ENCODE measurements at places on chromosomes 3 and 15.

GRCh38 chr3:45642731-45643152, 46.5 kb upstream of the SACM1L start:
- DNase-seq = no peak

GRCh38 chr15:38996111-38996631, 431.6 kb upstream of the RASGRP1 start:
- DNase-seq = no peak

DNA sequence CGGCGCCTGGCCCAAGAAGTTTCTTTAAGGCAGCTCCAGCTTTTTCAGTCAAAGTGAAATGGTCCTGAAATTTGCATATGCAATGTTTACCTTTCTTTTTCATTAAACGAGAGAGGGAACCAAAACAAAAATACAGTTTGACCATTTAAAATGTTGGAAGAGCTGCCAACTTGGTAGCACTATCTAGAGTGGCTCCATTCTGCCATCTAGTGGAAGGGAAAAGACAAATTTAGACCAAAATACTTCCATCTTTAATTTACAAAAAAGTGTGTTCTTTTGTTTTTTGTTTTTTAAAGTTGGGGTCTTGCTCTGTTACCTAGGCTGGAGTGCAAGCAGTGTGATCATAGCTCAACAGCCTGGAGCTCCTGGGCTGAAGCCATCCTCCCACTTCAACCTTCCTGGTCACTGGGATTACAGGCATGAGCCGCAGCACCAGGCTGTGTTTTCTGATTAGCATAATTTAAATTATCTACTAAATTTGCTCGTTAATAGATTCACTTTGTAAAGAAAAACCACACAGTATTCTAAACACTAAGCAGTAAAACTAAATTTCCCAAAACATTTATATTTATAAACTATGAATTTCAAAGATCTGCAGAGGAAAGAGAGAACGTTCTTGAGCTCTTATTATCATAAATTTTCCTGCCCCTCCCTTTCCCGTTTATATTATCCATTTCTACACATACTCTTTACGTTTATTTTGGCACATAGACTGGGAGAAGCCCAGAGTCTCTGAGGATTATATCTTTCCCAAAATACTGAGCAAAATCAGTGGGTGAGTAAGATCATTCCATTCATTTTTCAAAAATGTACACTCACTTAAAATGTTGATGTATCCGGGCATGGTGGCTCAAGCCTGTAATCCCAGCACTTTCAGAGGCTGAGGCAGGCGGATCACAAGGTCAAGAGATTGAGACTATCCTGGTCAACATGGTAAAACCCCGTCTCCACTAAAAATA, 15.4 kb upstream of the RFC4 start:
- no peak for DNase-seq

- no peak for DNase-seq
These were observed at the start of gene TM4SF1 for GRCh38 chr3:149377408-149378364. Gene TM4SF1 (minus strand): TSS chr3:149377649. CDS start chr3:149377547, 102 bp downstream.

GRCh38 chr15:65947041-65947440, 77.8 kb downstream of the RAB11A start:
- no peak for DNase-seq

DNA sequence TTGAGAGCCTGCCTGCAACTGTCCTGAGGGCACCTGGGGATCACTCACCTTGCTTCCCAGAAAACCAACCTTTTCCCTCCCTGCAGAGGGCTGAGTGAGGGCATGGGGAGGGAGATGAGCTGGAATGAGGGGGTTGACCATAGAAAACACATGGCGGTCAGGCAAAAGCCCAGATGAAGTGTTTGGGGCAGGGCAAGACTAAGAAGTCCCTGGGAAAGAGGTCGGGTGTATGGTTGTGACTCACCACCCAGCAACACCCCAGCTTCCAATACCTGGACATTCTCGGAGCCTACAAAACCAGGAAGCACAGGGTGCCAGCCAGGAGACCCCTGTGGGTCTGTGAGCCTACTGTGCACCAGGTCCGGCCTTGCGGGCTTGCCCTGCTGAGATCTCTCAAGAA, 95.3 kb upstream of the ATP2B2 start:
- no peak for DNase-seq

- no peak for DNase-seq
These were observed 310.0 kb downstream of the EDEM1 start for GRCh38 chr3:5497497-5497896.

DNA sequence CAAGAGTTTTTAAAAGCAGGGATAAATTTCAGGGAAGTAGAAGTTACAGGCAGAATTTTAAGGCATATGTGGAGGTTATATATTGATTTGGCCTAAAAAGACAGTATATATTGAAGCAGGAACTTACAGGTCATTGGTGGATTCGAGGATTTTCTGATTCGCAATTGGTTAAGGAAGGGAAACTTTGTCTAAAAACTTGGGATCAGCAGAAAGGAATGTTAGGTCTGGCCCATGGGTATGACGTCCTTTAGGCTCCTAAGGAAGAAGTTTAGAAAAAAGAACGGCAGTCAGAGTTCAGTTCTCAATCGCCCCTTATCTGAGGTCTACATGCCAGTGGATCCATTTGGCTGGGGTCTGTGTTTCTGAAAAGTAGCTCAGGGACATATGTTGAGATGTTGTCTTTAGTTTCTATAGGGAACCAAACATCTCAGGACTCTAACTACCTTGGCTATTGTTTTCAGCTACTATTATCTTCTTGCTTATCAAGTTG, 33.2 kb upstream of the ACP3 start:
- no peak for DNase-seq

GRCh38 chr3:127153506-127153815, 39.5 kb upstream of the PRR23E start:
- DNase-seq = no peak

GRCh38 chr3:111285694-111286093, 214.1 kb downstream of the NECTIN3 start:
- DNase-seq = no peak

DNA sequence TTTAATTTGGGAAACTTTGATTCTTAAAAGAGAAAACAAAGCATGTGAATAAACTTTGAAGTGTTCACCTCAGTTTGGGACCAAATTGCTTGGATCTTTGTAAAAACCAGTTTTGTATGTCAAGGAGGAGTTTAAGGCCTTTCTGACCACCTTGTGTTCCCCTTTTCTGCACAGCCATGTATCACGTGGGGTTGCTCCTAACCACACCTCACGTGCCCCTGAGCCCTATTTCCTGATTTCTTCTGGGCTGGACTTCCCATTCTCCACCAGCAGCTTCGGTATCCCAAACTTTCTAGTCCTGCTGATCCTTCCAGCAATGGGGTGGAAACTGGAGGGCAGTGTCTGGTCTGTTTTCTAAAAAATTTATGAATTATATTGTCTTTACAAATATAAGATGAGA, 76.4 kb upstream of the STT3B start:
- DNase-seq = no peak

- DNase-seq = peak; percentile 27
These were observed 109.3 kb downstream of the OXNAD1 start for GRCh38 chr3:16374047-16374934.

DNA sequence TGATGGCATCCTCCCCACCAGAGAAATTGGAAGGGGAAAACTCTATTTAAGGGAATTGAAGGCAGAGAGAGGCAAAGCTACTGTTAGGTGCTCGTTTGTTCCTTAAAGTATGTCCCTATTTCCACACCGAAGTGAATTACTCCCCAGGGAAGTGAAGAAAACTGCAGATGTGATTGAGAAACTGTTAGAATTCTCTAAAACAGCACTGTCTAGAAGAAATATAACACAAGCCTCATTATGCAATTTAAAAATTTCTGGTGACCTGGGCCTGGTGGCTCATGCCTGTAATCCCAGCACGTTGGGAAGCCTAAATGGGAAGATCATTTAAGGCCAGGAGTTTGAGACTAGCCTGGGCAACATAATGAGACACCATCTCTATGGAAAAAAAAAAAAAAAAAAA, 305.0 kb downstream of the SHQ1 start:
- DNase-seq = no peak

GRCh38 chr15:73118055-73118454, 65.8 kb downstream of the NEO1 start:
- DNase-seq = no peak

- peak; percentile 73 for DNase-seq
These were observed 475 bp downstream of the SPSB4 start for GRCh38 chr3:141051443-141052200.

- DNase-seq = no peak
These were observed 282.5 kb upstream of the TLE3 start for GRCh38 chr15:70379938-70380883.

- DNase-seq = no peak
These were observed 13.8 kb downstream of the XIRP1 start for GRCh38 chr3:39178553-39178952.

- no peak for DNase-seq
These were observed 19.0 kb downstream of the ARNT2 start for GRCh38 chr15:80423215-80423614.

DNA sequence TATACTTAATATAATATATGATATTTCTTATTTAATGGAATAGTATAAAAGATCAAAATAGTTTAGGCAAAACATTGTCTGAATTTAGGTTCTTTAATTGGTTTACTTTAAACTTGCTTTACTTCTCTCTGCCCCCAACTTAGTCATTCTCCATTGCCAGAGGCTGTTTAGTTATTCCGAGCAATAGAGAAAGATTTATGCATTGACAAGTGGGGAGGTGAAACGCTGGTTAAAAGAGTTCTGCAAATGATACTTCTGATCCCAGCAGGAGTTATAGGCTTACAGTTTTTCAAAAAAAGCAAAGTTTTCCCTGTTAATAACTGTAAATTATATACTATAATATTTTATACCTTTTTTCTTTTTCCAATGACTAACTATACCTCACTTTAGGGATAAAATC, 145.4 kb downstream of the EPHA3 start:
- DNase-seq = no peak

DNA sequence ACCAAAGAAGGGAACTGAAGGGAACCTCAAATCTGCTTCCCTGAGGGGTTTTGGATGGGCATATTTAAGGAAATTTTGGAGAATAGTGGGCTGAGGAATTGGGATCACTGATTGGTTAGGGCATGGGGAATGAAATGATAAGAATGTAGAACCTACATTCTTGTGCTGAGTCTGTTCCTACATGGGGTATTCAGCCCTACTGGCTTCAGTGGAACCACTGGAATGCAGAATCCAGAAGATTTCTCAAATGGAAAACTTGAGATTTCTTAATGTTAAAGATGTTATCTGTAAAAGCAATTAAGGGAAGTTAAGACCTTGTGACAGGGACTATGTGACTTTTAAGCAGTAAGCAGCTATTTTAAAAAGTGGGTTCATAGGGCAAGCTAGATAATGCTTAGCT, 1062.4 kb downstream of the AGBL1 start:
- DNase-seq = no peak

- no peak for DNase-seq
These were observed 243.4 kb upstream of the ZNF717 start for GRCh38 chr3:76028774-76029173.

DNA sequence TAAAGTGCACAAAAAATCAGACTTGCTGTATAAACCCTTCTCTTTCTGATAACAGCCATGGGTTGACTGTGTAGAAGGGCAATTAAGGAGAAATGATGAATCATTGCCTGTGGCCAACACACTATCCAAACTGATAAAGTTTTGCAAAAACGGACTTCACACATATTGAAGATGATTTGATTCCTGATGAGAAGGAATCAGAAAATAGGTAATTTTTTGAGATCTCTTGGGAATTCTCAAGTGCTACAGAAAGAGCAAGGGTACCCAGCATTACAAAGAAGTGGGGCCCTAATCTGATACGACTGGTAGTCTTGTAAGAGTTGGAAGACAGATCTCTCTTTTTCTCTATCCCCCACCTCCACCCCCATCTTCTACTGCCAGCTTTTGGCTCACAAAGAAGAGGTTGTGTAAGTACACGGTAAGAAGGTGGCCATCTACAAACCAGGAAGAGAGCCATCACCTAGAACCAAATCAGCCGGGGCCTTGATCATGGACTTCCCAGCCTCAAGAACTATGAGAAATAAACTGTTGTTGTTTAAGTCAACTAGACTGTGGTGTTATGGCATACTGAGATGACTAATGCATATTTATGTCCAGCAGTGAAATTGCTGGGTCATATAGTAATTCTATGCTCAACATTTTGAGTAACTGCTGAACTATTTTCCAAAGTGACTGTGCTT, 254.7 kb downstream of the EDEM1 start:
- no peak for DNase-seq

DNA sequence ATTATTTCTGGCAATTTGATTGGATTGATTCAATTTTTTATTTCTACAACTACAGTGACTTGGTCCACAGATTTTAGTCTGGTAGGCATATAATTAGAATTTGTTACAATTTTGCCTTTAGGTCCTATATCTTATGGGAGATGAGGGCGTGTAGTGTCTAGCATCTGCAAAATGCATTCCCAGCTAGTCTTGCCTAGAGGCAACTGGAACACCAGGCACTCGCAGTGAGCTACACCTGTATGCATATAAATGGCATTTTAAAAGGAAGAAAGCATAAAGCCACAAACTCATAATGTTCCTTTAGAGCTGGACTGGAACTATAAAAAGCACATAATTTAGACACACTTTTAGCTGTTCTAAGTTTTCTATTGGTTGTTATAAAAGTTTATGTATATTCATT, 17.9 kb upstream of the SPPL2A start:
- DNase-seq = no peak

DNA sequence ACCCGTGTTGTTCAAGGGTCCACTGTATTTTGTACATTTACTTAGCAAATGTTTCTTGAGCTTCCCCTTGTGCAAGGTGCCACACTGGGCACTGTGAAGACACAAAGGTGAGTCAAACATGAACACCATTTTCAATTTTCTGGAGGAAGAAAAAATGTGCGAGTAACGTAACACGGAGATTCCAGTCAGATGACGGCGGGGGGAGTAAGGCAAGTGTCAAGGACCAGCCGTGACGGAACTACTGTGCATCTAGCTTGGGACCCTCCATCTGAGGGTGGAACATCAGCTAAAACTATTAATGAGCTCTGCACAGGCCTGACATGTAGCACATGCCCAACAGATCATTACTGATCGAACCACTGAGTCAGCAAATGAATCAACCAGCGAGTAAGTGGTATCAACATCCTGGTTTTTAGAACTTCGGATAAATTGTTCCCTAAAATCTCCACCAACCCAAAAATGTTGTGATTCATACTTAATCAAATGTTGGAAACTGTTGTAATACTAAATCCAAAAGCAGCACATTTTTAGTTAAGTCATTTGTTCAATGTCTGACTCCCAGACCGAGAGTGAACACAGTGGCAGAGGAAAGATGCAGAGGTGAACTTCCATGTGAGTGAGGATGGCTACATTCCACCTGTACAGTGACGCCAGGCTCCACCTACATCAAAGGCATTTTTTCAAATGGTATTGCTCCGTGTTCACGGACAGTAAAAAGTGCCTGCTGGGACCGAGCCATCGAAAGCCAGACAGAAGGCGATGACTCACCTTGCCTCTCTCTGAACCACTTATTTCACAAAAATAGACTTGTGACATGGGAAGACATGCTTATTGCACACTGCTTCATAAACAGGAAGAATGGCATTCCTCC, 172.2 kb downstream of the ATP10A start:
- no peak for DNase-seq
